ENCODE measurements at places on chromosomes 2 and 18.
A peak's percentile ranks its signal among the peaks of the same experiment; 100 is the strongest.

GRCh38 chr2:42799881-42800280 is 7.5 kb upstream of the HAAO start:
- DNase-seq, result no peak

DNA sequence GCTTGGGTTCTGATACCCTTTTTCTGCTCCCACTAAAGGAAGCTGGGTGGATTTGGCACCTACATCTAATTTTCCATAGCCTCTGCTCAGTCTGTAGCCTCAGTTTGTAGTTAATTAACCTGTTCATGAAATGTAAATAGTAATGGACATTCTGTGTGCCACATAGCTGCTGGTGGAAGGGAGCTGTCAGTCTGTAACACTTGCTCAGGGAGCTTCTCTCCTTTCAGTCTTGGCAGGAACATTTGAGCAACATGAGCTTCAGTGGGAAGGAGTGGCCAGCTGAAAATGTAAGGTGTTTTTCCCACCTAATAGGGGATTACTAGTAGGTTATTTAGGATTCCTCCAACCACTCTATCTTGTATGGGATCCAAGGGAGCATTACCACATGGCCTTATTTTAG is 203.4 kb downstream of the ASXL3 start:
- no peak for DNase-seq

GRCh38 chr2:169203952-169204351 is 134.6 kb downstream of the DHRS9 start:
- no peak for DNase-seq

- DNase-seq, result no peak
Measured at GRCh38 chr18:8548186-8548585, 61.1 kb upstream of the RAB12 start.

DNA sequence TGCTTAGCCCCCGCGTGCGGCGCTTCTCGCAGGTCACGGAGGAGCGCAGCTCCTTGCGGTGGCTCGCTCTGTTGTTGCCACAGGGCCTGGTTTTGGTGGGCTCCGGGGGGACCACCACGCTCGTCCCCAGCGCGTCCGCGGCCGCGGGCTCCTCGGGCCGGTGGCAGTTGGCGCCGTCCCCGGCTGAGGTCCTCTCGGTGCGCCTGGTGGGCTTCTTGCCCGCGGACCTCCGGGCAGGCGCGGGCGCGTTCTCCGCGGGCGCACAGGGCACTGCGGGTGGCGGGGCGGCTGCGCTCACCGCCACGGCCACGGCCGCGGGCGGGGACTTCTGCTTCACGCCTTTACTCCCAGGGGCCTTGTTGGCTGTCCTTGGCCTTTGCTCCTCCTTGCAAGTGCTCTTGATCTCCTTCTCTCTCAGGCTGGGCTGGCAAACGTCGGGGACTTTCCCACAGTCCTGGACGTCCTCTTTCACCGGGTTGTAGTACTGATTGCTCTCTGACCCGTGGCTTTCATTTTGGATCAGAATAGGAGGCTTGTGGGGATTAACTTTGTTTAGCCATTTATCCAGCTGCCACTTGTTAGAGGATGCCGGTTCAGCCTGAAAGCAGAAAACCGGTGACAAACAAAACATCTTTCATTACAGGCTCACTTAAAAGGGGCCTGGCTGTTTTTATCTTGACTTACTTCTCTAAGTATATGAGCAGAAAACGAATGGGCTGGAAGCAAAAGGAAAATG is 104.0 kb upstream of the REV1 start:
- DNase-seq, result no peak

DNA sequence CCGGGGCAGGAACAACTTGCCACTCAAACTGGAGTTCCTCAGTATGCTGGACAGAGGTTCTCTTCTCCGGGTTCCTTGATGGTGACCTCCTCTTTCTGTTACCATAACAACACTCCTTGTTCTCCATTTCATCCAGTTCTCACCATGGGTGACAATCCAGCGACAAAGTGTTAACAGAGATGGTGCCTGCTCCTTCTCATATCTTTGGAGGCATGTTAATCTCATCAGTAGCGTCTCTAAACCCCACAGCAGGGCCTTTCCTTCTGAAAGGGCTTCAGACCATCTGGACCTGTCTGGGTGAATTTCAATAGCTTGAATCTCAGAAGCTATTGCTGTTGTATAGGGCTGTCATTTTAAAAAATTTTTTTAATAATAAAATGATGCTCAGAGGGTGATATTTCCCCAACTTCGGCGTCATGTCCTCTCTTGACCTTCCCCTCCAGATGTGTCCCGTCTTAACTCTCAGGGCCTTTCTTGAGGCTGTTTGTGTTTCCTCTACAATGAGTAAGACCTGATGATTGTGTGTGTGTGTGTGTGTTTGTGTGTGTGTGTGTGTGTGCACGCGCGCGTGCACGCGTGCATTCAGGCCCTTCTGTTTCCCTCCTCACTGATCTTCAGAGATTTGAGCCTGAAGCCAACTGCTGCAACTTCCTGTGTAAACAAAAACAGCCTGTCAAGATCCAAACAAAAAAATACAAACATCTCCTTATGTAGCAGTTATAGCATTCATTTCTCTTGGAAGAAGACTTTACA is 24.3 kb upstream of the CETN1 start:
- no peak for DNase-seq

DNA sequence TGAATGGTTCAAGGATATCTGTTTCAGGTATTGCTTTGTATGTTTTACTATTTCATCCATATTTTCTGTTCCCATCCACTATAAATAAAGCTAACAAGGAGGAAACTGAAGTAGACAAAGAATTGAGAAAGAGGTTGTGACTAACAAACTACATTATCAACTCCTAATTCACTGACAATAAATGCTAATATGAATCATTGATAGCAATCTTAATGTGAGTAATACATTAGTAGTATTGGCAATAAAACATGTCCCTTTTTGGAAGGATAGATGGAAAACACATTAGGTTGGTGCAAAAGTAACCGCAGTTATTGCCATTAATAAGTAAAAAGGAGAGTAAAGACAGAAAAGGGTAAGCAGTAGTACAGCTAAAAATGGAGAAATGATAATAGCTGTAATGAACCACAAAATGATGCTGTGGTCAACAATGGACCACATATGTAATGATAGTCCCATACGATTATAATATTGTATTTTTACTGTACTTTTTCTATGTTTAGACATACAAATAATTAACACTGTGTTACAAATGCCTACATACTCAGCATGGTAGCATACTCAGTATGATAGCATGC is 104.7 kb downstream of the THADA start:
- DNase-seq, result no peak

GRCh38 chr18:9604348-9604747 is 10.0 kb downstream of the PPP4R1 start:
- no peak for DNase-seq

DNA sequence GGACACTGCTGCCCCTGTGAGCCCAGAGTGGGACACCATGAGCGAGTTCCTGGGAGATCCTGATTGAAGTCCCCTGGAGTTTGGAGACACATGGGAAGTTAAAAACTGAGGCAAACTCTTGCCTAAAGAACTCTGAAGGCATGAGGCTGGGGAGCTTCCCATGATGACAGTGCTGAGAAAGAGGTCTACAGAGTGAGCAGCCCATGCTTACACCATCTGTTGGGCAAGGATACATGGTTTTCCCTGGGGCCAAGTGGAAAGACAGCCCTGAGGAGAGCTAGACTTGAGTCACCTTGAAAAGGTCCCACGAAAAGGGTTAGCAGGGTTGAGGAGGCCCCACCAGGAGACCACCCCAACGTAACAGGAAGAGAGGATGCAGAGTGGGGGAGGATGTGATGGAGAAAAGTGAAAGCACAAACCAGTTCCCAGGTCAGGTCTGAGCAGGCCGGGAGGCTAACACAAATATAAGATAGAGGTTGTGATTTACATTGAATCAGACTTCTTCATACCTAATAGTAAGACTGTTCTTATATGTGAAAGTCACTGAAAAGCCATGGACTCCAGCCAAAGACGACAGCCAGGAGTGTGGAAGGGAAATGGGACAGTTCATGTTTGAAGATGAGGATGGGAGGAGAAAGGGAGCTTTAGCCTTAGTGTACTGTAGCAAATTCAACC is 13.5 kb upstream of the FEZ2 start:
- no peak for DNase-seq

DNA sequence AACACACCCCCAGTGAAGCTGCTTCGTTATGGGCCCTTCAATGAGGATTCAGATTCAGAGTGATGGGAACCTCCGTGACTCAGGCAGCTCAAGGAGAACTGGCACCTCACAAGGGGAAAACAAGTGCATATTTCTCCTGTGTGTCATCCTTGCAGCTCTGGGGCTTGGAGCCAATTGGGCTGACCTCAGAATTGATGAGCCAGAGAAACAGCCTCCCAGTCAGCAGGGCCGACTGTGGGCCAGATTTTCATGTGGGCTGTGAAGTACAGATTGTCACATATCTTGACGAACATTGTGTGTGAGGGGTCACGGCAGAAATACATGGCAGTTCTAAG is 189.6 kb upstream of the SP5 start:
- peak; percentile 91 for DNase-seq

GRCh38 chr2:217906798-217907197 is 96.0 kb downstream of the TNS1 start:
- DNase-seq, result no peak

DNA sequence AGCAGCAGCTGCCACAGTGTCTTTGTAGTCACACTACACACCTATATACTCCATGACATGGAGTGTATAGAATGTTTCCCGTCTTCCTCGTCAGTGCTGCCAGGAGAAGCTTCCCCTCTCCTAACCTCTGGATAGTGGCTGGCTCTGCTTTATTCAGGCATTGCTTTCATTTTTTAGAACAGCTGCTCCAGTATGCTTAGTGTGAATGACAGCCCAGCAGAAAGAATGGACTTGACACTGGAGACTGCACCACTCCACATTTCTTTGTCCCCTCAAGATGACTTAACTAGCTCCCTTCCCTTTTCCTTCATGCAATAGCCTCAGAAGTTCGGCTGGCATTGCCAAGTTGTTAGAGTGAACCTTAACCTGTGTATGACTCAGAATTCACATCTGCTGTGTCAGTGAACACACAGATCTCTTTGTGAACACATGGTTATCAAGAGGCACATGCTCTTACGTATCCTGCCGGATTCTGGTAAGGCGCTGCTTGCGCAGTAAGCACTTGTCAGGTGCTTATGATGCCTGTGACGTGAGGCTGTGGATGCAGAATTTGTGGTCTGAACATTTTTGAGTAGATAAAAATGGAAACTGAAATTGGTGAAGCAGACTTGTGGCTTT is 73.9 kb downstream of the NEDD4L start:
- DNase-seq, result no peak

DNA sequence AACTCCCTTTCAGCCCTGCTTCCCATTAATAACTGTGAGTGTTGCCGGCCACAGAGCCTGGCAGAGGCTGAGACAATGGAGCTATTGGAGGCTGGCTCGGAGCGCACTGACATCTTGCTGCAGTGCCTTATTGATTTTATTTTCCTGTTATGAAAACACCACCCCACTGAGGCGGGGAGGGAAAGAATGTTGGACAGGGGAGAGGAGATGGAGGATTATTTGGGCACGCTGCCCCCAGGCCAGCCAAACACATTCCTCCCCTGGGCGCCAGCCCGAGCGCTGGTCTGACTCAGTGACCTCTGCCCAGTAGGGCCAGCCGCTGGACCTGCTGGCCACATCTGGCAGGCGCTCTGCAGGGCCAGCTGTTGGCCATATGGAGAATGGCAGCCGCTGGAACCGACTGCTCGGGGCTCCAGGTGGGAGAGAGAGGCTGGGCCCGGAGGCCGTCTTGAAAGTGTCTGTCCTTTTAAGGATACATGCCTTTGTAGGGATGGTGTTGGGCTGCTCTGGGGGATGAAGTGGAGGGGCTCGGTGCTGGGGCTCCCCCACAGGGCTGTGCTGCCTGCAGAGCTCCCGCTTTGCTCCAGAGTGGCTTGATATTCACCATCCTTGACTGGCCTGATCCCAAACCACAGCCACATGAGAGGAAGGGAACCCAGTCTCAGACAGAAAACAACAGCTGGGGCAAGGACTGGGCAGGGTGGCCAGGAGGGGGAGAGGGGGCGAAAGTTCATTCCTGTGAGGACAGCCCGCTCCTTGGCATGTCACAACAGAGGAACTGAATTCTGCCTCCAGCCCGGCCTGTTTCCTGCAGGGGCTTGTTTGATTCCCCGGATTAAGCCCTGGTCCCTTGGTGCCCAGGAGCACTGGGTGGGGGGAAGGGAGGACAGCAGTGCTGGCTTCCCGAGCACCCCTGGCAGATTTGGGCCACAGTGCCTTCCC is 179.0 kb downstream of the KLHL29 start:
- peak; percentile 86 for DNase-seq

GRCh38 chr2:11764920-11765319 is 18.5 kb downstream of the LPIN1 start:
- no peak for DNase-seq

DNA sequence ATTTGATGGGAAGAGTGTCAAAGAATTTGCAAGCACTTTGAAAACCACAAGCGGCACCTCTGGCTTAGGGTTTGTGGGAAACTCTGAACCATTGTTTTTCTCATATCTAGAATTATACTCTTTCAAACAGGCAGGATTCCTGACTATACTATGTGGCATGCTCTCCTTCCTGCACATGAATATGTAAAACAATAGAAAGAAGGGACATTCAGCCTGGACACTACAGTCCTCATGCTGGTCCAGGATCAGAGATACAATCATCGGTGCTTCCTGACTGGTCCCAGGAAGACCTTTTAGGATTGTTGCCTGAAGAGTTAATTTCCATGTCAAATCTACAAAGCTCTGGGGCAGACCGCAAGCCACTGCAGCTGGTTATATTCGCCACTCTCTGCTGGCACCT is 55.7 kb upstream of the RASGRP3 start:
- no peak for DNase-seq

DNA sequence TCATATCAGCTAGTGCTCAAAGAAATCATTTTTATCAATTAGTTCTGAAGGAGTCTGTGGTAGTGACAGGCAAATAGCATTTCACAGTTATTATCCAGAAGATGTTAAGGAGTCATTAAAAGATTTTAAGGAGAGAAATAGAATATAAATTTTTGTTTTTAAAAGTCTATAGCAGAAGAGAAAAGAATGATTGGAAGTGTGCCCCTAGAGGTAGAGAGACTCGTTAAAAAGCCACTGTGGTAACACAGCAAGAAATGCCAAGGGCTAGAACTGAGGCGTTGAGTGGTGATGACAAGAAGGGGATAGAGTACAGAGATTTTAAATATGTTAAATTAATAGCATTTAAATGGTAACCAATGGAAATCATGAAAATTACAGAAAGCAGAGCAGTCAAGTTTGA is 78.3 kb downstream of the VWC2L start:
- DNase-seq, result no peak

DNA sequence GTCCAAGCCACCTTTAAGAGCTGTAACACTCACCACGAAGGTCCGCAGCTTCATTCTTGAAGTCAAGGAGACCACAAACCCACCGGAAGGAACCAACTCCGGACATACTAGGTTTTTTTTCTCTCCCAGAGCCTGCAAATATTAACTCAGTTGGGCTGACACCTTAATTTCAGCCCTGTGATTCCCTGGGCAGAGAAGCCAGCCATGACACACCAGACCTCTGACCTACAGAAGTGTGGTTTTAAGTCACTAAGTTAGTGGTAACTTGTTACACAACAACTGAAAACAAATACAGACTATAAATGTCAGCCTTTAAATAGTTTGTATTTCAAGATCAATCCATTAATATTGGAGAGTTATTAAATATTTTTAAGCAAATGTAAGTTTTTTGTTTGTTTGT is 855.1 kb downstream of the TMEM182 start:
- no peak for DNase-seq

- DNase-seq, result no peak
Measured at GRCh38 chr18:38481576-38481975, 916.0 kb upstream of the CELF4 start.
